Ecto neural progenitor cell (in vitro differentiated cells): ENCODE measurements at places on chromosomes 5 and 9.
A peak's percentile ranks its signal among the peaks of the same experiment; 100 is the strongest.

GRCh38 chr5:122788996-122789395, 14.1 kb downstream of the SNX2 start:
- DNase-seq = no peak

GRCh38 chr5:74503-75109, 17.4 kb upstream of the PLEKHG4B start:
- DNase-seq = no peak

DNA sequence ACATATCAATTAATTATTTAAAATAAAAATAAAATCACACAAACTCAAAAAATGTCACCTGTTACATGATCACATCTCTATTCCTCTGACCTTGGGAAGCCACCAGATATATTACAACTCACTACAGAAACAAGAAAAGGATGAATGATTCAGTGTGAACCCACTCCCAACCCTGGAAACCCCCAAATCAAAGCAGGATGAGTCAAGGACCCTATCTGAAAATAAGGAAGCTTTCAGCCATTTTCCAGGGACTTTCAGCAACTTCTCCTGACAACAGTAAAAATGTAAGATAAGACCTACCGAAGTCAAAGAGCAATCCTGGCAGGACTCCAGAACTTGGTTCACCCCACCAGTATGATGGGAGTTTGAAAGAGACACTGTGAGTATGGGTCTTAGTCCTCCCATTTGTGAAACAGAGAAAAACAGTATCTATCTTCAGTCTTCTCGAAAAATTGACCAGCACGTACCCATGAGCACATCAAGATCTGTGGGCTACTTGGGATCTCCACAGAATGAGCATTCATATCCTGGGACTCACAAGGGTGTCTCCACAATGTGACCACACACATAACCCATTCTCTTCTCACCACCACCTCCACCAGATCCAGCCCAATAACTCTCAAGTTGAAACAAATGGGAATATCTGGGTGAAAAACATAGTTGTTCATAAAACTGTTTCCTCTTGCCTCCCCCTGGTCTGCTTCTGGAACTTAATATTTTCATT, 9.9 kb downstream of the NRG2 start:
- no peak for DNase-seq

DNA sequence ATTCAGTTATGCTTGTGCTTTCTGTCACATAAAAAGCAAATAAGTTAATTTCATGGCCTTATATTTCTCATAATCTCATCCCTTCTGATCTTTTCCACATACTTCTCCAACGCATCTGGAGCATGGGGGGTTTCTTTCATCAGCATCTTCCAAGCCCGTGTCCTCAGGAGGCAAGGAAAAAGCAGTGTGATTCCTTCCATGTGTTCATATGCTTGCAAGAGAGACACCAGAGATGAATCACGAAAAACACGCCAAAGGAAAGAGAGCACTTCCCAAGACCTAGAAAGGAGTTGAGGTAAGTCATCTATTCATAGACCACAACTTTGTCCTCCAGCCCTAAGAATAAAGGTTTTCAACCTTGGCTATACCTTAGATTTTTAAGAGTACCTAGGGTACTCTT, 26.0 kb upstream of the SVEP1 start:
- DNase-seq = no peak

- no peak for DNase-seq
Measured at GRCh38 chr5:110268283-110268682, 458.2 kb downstream of the TMEM232 start.

DNA sequence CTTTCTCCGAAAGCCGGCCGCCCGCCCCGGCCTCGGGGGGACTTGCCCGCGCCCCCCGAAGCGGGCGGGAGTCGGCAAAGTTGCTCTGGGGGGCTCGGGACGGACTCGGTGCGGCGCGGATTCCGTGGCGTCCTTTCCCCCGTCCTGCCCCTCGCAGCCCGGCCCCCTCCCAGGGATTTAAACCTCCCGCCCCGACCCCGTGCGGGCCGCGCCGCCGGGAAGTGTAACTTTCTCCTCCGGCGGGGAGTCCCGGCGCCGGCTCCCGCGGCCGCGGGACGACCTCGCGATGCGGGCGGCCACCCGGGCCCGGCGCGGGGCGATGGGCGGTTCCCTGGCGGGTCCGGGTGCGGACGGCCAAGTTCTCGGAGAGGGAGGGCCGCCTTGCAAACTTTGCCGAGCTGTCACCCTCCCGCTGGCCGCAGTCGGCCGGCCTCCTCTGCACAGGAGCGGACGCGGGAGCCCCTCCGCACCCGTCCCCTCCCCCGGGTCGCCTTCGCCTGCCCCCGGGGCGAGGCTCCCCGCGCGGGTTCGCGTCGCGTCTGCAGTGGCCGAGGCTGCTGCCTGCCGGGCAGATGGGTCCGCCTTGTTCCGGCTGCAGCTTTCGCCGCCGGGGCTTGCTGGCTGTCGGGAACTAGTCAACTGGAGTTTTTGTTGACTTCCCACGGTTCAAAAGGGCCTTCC, 732 bp downstream of the PBX3 start:
- DNase-seq = peak; percentile 58

- peak; percentile 78 for DNase-seq
Measured at GRCh38 chr9:36499174-36499890, 73.4 kb upstream of the MELK start.

- no peak for DNase-seq
Measured at GRCh38 chr9:123669346-123669745, 260.6 kb downstream of the DENND1A start.

GRCh38 chr9:137836151-137836830, 41.3 kb upstream of the CACNA1B start:
- DNase-seq = peak; percentile 41

DNA sequence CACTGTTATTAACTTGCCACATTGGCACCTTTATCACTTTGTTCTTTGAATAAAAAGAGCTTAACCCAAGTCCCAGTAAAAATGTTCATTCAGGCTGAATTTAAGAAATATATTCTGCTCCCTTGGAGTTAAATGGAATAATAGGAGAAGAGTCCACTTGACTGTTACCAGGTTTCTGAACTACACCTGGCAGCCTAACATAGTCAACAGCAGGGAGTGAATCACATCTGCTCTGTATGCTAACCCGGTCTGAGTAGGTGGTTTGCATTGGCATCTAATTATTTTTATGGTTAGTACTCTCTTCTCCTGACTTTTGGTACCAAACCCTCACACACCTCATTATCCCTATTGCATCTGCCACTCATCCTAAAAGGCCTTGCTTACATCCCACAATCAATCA, 86.7 kb downstream of the STK32A start:
- no peak for DNase-seq
